Fibroblast of mammary gland (primary cell): ENCODE measurements at places on chromosomes 12 and 14.

GRCh38 chr12:3791256-3791874, 38.5 kb upstream of the CRACR2A start:
- no peak for DNase-seq

- DNase-seq = no peak
Measured at GRCh38 chr12:46043972-46044520, 53.7 kb upstream of the SCAF11 start.

GRCh38 chr12:123106640-123107359, 44.1 kb downstream of the PITPNM2 start:
- DNase-seq = no peak

DNA sequence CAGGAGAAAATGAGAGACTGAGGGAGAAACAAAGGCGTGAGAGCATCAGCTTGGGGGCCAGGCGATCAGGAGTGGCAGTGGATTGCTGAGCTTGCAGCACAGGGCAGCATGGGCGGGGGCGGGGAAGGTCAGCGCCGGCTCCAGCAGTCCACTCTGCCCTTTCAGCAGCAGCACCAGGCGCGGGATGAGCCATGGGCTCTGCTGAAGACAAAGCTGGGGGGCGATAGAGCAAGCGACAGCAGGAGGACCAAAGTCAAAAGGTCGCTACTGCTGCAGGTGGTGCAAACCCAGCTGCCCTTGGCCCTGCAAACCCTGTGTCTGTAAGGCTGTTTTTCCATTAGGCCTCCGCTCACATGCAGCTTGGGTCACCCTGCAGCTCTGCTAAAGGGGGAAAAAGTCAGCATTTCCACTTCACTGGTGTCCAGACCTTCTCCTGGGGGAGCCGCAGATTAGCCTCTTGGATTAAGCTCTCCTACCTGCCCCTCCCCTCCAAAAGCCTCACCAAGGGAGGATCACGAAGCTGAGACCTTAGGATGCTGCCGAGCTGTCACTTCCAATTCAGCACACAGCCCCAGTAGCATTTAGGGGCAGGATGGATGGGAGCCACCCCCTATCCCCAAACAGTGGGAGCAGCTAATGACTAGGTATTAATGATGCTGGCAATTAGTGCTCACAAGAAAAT, 204.8 kb downstream of the DPF3 start:
- DNase-seq = no peak

DNA sequence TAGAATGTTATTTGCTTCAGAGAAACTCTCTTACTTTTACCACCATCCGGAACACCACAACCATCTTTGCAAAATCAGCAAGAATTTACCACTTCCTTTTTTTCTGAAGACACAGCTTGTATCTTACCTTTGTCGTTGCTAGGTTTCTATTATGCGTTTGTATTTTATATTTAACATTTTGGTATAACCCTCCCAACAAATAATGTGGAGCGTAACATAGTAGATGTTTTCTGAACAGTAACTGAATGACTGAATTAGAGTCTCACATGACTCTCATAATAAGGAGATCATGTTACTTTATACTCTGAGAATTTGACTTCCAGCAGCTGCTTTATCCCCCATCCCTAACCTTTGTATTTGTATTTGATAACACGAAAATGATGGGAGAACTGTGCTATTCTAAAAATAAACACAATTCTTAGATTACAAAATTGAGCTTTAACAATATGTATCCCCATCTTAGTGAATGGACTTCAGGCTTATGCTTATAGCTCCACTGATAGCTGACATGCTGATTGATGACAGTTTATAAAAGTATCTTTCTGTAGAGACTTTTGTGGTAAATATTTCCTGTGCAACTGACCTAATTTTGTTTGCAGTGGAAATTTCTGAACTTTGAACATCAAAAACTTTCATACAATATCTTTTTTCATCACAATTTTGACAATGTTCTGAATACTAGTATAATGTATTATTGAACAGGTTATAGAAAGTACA, 7.9 kb upstream of the KLRB1 start:
- no peak for DNase-seq
